Caki2 (cell line): ENCODE measurements at places on chromosomes 12 and 14. TPM values are rescaled to one million over a fixed set of nuclear protein-coding genes. Genes with fewer than 3 reads are reported as not detected.

- DNase-seq: no peak
These were observed 58.7 kb downstream of the RALGAPA1 start for GRCh38 chr14:35750202-35750904.

KRT75 gene
- not detected in 2 replicates for total RNA-seq

- no peak for DNase-seq
These were observed 27.0 kb downstream of the TUNAR start for GRCh38 chr14:95903616-95904107.

- DNase-seq: no peak
These were observed 1092.1 kb upstream of the TMEM132C start for GRCh38 chr12:127174881-127175280.

SLC22A17 gene
- total RNA-seq: 8.4 and 10.6 TPM in 2 replicates

DNA sequence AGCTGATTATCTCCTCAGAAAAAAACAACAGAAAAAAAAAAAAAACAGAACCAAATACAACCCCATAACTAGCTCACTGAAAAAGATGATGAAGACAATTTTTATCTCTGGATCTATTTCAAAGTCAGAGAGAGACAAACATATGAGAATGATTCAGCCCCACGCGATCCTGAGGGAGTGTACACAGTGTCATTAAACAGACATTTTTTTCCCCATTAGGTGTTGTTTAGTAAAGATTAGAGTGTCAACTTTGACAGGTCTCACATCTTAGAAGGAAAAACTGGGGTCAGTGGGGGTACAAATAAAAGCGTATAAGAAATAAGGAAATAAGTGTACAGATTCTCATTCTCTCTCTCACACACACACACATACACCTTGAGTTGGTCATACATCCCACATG, 635.4 kb downstream of the NRXN3 start:
- DNase-seq: no peak
